ENCODE measurements at places on chromosomes 5 and 9.

GRCh38 chr9:107760469-107761242 is 271.1 kb upstream of the KLF4 start:
- DNase-seq: no peak

DNA sequence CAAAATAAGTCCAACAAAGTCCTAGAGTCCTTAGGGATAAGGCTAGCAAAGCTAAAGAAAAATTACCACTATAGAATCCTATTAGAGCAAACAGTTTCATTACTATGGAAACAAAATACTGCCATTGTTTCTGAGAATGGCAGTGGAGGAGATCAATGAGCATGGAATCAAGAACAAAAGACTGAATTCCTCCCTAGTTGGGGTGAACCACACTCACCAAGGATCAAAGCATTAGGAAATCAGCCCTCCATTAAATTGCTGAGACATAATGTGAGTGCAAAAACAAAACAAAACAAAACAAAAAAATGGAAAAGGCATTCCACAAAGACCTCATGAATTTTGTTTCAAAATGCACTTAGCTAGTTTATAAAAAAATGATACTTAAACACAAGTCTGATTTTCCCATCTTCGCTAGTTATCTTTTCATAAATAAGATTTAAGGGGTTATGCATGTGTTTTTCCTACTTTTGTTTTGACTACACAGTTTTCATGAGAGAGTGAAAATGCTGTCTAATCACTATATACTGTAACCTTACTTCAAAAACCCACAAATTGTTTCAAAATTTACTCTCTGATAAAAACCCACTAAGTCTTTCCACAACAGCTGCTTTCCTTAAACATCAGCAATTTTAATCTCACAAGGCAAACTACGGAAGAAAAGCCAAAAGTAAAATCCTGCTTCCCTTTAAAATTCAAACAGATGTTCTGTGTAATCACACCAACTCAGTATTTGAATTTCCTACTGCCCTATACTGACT is 9.7 kb downstream of the SERINC5 start:
- no peak for DNase-seq

GRCh38 chr5:78373231-78373630 is 12.8 kb downstream of the SCAMP1 start:
- no peak for DNase-seq

DNA sequence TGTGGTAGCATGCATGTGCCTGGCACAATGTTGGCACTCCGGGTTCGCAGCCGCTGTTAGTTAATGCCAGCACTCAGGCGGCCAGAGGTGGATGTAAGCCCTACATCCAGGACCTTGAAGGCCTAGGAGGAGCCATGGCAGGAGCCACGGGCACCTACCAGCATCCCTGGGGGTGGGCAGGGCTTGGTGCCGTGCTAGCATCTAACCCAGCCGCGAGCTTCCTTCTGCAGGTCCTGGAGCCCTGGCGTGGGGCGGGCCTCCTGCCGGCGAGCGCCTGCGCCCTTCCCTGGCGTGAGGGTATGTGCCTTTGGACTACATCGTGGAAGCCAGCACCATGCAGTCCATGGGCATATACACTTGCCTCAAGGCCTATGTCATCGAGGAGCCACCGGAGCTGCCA is 53.8 kb downstream of the COL27A1 start:
- no peak for DNase-seq

- no peak for DNase-seq
Measured at GRCh38 chr9:6566409-6567139, 79.0 kb downstream of the GLDC start.

DNA sequence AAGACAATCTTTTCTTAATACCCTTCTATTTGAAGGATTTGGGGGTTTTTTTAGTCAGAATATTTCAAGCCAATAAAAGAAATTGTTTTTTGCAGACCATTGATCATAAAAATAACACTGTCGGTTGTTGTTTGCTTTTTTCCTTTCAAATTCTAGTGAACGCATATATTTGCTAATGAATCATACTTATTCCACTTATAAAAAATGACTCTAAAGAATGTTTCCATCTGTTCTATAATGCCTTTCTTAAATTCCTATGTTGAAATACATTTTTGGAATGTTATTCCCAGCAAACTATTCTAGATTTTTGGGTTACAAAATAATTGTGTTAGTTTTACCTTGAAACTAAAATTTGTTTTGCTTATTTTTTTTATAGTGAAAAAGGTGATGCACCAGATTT is 32.2 kb downstream of the CWC27 start:
- DNase-seq: no peak

DNA sequence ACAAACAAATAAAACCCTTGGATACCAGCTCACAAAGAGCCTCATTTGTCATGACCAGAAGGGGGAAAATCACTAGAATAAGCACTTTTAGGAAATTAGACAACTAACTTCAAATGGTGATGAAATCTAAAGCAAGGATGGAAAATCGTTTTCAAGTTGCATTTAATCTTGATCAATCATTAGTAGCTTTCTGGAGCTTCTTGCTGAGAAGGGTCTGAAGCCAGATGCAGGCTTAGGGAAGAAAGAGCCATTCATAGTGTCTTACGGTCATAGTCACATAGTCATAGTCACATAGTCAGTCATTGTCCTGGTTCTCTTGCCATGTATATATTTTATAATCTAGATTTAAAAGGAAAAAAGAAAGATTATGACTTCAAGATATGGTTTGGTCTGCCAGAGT is 610.5 kb downstream of the ACTL7B start:
- DNase-seq: no peak

GRCh38 chr5:171223927-171224326 is 85.1 kb upstream of the TLX3 start:
- DNase-seq: no peak

DNA sequence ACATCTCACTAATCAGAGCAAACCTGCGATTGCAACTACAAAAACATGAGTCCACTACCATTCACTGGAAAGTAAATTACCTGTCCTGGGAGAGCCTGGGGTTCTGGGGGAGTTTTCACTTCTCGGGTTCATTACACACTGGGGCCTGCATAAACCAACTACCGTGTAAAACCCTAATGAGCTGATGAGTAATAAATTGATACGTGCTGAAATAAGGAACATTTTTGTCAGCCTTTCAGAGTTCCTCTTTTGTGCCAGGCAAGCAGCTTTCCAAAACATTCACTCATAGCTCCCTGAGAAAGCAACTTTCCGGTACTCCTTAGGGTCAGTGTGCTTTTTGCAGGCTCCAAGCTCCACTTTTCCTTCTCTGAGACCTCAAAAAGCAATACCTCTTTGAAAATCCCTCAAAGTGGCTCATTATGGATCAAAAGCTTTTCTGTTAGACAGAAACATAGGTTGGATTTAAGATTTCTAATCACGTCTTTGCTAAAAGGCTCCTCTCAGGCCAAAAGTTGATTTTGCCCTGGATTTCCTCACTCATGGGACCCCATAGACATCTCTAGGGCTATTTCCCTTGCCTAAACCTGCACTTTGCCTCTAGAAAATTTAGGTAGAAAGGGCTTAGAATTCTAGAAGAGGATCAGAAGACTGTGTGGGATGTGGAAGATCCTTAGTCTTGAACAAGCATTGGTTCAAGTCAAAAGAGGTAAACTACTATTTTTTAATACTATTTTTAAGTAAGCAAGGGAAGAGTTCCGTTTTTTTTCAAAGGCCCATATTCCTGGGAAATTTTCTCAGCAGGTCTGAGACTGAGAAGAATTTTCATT is 74.8 kb downstream of the ST8SIA4 start:
- no peak for DNase-seq

DNA sequence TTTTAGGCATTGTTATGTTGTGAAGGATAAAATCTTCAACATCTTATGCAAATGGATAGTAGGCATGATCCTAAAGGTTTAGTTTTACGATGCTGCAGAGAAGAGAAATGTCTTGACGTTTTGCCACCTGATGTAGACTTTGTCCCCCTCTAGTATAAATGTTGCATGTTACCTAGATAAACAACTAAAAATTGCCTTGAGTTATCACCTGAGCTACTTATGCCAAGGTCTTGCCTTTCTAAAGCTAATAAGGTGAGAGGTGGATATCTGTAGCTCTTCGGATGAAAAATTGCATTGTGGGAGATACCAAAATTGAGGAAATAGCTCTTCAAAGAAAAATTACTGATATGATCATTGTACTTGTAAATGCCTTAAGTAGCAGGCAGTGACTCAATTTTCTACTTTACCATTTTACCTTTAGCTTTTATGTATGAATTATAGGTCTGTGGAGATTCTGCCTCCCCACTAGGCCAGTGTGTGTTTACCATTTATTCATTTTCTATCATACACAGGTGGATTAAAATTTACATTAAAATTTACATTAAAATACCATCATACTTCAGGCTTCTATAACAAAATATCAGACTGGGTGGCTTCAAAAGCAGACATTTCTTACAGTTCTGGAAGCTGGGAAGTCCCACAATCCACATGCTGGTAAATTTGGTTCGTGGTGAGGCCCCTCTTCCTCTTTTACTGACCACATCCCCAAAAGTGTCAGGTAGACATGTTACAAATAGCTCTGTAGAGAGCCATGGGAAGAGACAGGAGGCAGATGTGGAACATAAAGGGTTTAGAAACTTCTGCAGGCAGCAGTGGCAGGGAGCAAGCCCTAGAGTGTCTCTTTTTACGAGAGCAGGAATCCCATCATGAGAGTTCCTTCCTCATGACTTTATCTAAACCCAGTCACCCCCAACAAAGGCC is 100.7 kb upstream of the ERBIN start:
- no peak for DNase-seq

DNA sequence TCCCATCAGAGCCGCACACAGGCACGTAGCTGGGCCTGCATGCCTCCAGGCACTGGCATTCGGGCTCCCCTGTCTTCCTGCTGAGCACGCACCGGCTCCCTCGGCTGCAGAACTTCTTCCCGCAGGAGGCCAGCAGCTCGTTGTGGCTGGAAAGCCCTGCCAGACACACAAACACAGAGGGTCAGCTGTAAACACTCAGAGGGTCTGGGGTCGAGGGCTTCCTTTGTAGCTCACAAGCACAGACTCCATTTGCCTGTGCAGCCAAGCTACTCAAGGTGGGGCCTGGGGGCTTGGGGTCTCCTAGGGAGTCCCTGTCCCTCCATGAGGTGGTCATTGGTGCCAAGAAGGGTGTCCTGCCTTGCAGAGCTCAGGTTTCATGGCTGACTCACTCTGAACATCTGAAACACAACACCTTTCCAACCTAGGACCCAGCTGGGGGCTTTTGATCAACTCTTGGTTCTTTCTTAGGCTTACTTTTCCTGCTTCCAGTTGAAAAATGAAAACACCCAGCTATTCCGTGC is 211.4 kb downstream of the FSTL4 start:
- no peak for DNase-seq

- no peak for DNase-seq
Measured at GRCh38 chr9:137295238-137295811, 6.7 kb downstream of the NRARP start.
